ENCODE measurements at places on chromosomes 6 and 20.

GRCh38 chr6:3088968-3089367, 20.7 kb downstream of the RIPK1 start:
- no peak for DNase-seq

DNA sequence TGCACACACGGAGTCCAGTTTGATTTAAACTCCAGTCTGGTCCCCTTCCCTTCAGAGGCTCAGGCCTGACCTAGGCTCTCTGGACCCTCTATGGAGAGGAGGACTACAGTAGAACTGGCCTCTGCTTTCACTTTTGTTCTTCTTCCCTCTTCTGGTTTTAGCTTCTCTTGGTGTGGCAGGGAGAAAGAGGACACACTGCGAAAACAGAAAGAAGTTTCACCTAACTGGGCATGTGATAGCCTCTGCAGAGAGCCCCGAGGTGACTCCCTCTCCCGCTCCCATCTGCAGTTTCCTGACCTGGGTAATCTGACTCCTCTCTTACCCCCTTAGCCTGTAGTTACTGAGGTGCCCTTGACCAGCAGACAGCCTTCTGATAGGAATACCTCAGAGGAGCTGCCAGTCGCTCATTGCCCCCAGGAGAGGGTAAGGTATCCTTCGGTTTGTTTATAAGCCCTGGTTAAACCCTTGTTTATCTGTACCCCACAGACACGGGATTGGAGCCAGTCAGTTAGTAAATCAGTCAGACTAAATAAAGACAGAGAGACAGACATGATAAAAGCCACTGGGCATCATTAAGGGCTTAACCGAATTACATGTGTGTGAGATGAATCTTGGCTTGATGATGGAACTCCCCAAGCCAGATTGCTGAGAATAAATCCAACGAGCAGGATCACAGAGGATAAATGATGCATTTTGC, 12.0 kb upstream of the DTNBP1 start:
- no peak for DNase-seq

DNA sequence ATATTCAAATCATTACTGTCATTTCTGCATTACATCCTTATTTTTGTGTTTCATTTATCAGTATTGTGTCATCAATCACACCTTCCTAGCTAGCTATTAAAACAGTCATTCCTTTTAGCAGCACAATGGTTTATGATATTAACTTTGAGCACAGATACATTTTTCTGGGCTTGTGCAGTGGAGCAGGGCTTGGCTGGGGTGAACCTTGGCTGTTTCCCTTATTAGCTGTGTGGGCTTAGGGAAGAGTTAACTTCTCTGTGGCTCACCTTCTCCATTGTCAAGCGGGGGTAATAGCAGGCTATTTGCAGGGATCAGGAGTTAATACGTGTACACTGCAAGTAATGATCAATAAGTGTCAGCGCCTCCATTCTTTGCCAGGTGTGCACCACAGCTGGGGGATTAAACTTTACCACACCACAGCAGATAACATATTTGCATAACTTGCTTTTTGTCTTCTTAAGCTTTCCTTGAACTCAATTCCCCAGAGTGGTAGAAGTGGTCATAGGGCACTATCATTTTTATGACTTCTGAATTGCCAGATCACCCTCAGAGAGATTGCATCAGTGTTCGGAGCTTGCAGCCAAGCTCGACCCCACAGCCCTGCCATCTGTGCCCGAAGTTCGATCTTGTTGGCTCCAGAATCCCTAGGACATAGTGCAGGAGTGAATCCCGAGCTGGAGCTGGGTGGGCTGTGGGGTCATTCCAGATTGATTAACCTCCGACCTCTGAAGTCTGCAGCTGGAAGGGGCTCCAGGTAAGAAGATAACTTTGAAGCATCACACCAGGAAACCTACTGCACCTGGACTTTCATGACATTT, 1.5 kb upstream of the PYGB start:
- no peak for DNase-seq

DNA sequence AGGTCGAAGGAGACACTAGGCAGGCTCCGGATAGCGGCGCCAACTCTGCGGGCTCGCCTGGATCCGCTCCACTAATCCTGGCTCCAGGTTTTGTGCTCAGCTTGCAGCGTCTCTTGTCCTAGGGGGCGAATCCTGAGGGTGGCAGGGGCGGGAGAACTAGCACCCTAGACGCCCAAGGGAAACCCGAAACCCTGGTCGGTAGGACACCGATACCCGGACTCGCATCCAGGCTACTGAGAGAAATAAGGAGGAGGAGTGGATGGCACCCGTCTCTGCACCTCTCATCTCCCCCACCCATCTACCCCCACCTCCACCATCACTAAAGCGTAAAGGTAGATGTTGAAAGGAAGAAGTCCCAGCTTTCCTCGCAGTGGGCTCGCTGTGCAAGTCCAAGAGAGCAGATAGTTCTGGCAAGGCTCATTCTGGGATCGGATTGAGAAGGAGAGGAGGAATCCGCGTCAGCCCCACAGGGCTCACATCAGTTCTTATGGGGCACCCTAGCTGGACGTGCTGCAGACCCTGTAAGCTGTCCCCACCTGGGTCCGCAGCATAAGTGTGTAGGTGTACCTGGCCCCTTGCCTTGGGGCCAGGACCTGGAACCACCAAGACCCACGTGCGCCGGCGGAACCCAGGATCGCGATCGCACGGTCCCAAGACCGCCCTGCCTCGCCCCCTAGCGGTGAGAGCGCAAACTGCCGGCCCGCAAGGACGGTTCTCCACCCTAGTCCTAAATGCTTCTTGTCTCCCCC, 6.9 kb downstream of the SLC32A1 start:
- DNase-seq, result peak; percentile 83

GRCh38 chr6:135086414-135086764, 31.8 kb upstream of the HBS1L start:
- DNase-seq, result no peak

DNA sequence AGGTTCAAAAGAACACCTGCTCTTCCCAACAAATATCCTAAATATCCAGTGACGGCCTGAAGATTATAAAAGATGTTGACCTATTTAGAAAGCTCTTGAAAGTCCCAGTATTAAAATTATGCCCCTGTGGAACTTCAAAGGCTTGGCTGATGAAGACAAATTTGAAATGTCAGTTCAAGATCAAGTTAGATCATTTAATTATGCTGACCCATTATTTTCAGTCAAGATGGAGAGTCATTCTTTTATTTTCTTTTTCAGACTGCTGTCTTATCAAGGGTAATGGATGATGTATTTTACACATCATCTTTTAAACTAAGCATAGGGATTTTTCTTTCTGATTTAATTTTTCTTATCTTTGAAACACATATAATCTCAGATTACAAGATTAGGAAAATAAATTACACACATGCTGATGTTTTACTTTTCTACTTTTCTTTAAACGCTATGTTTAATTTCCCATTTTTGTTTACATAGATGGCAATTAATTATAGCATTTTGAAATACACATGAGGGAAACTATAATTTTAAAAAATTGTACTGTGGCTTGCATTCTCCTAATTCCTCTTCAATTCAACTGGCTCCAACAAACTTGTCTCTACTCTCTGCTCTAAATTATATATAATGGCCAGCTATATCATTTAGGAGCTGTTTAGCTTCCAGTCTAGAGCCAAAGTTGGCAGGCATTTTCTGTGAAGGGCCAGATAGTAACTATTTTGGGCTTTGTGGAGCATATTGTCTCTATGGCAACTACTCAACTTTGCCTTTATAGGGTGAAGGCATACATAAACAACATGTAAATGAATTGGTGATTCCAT, 123.7 kb downstream of the RCAN2 start:
- no peak for DNase-seq

DNA sequence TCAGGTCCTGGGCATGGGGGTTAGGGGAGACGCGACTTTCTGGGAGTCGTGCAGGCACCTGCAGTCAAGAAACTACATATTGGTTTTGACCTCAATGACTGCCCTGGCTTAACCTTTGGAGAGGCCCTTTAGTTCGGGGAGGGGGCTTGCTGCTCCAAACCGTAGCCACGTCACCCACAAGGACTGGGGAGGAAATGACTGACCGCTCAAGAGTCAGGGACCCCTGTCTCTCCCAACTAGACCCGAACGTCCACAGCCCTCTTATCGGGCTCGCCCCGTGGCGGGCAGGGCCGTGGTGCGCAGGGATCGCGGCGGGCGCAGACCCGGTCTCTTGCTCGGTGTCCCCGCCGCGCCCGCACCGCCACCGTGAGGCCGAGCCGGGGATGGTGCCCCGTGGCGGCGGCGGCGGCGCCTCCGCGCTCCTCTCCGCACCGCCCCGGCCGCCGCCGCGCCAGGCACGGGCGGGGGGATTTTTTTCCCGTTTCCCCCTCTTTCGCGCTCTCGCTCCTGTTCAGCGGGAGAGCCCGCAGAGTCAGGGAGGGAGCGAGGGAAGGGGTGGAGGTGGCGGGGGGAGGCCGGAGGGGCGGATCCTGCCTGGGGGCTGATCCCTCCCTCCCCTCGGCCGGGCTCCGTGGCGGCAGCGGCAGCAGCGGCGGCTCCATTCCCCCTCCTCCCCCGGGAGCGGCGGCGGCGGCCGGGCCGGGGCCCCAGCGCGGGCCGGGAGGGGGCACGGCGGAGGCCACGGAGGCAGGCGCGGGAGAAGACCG, at the start of gene BRPF3:
Gene BRPF3, plus strand, starts transcription at position 632 of the 767 bp plus-strand sequence. CDS start 3,579 bp downstream, outside the sequence.
- peak; percentile 74 for DNase-seq

- no peak for DNase-seq
These were observed 37.6 kb downstream of the GSTA2 start for GRCh38 chr6:52725535-52726192.

DNA sequence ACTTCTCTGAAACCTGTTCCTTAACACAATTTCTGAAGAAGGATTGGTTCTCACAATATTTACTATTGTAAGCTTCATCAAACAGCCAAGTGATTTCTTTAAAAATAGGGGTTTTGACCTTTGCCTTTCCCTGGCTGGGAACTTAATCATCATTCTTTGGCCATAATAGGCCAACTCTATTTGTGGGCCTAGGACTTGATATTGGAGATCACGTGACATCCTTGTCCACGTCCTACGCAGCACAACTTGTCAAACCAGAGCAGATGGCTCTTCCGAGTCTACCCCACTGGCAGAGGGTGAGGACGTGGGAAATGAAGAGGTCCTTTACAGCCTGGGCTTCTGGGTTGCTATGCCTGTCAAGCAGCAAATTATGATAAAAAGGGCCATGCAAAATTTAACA, 1030.6 kb downstream of the KIF16B start:
- DNase-seq, result no peak

DNA sequence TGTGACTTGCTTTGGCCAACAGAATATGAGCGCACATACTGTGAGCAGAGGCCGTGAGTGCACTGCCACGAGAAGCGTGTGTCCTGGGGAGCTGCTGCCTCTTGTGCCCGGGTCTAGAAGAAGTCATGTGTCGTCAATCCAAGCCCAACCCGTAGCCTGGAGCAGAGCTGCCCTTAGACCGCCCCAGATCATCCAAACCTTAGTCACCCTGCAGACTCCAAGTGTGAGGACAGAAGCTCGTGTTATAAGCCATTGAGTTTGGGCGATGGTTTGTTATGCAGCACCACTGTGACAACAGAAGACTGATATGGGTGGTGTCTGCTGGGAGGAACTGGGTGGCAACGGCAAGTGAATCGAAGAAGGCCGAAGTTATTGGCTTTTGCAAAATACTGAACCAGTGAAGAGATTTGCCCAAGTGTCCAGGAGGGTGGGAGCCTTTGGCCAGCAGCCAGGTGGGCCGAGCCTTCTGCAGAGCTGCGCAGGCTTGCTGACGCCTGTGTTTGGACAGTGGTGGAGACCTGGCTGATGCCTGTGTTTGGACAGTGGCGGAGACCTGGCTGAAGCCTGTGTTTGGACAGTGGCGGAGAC, 101.3 kb upstream of the SULF2 start:
- DNase-seq, result no peak

GRCh38 chr6:112300896-112301295, 46.2 kb upstream of the RFPL4B start:
- DNase-seq, result no peak

GRCh38 chr6:37528541-37528940, 28.8 kb upstream of the CCDC167 start:
- no peak for DNase-seq

DNA sequence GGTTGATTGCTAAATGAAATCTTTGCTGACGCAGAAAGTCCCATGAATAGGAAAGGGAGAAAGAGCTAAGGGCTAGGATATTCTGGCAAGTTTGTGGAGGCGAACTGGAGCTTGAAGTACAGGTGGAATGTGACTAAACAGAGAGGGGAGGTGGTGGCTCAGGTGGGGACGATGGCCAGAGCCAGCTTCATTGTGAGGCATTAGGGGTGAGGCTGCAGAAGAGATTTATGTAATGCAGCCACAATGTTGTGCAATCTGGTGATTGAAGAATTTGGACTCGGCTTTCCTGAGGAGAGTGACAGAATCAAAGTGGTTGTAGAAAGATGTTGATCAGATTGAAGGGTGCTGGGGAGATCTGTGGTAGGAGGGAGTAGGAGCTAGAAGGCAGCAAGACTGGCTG, 42.9 kb upstream of the SPACA1 start:
- DNase-seq, result no peak

DNA sequence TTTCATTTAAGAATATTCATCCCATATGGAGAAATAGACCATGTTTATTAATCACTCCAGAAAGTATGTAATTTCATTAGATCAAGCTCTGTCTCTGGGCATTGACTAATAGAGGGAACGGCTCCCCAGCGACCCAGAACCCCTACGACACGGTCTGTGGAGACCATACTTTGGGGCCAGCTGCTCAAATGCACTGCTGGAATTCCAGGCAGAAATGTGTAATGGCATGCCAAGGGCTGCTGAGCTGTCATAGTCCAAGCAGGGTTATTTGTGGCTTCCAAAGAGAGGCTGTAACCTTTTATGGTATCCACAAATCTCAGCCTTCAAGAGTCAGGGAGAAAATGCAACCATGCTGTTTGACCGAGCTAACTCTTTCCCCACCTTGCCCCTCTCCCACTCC, 755.8 kb downstream of the DHX35 start:
- no peak for DNase-seq

GRCh38 chr6:137910843-137911456, 43.9 kb downstream of the TNFAIP3 start:
- no peak for DNase-seq

DNA sequence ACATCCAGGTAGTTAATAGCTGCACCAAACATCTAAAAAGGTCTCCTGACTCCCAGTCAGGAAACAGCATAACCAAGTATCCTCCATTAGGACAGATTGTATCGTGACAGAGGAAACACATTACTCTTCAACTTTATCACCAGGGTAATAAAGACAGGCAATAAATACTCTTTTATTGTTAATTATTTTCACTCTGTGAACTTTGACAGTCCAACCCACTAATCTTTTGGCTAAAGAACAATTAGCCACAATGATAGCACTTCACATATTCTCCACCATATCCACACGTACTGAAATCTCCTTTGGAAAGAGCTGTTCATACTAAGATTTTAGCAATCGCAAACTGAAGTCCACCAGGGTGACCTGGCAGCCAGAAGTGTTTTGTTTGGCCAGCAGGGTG, 46.4 kb downstream of the ARHGAP18 start:
- DNase-seq, result no peak

DNA sequence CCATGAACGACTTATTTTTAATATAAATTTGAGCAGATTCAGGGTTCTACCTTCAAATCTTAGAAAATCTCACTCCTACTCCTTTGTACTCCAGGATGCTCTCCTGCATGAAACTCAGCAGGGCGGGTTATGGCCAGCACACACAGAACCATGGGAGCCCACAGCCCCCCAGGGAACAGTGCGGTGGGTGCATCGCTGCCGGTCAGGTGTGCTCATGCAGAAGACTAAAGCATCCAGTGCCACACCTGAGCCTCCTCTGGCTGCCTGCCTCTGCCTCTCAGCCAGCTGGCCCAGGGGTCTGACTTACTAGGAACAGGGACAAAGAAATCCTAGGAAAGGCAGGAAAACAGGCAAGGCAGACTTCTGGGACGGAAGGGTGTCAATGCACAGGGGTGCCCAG, 31.8 kb downstream of the EZR start:
- no peak for DNase-seq

- no peak for DNase-seq
These were observed 31.0 kb upstream of the ASIP start for GRCh38 chr20:34210271-34210670.

- DNase-seq, result no peak
These were observed 55.7 kb upstream of the PHACTR2 start for GRCh38 chr6:143621876-143622605.
